KBM-7 (cell line): ENCODE measurements at places on chromosomes 4 and X.

GRCh38 chr4:82057990-82058544, 315.7 kb downstream of the HNRNPD start:
- DNase-seq: no peak

GRCh38 chrX:107829878-107830277, 4.2 kb downstream of the MID2 start:
- no peak for DNase-seq

GRCh38 chr4:45120163-45120562, 393.8 kb upstream of the GNPDA2 start:
- DNase-seq: no peak

- DNase-seq: no peak
These were observed 7.7 kb downstream of the LSM6 start for GRCh38 chr4:146183209-146183608.

- DNase-seq: no peak
These were observed 219.0 kb upstream of the EMCN start for GRCh38 chr4:100736641-100737451.

DNA sequence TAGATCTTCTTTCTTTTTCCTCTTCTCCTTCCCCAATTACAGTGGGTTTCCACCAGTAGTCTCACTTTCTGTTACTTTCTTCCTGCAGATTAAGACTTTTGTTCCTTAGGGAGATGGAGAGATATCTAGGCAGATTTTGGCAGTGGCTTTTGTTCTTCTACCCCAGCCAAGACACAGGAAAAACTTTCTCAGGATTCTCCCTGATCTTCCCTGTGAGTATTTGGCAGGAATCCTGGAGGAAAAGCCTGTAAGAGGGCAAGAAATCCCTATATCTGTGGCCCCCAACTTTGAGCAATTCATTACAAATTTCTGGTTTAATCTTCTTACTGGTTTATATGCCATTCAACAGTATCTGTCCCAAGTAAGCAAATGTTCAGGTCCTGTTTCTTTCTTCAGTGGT, 21.9 kb downstream of the SLC9A7 start:
- DNase-seq: no peak

DNA sequence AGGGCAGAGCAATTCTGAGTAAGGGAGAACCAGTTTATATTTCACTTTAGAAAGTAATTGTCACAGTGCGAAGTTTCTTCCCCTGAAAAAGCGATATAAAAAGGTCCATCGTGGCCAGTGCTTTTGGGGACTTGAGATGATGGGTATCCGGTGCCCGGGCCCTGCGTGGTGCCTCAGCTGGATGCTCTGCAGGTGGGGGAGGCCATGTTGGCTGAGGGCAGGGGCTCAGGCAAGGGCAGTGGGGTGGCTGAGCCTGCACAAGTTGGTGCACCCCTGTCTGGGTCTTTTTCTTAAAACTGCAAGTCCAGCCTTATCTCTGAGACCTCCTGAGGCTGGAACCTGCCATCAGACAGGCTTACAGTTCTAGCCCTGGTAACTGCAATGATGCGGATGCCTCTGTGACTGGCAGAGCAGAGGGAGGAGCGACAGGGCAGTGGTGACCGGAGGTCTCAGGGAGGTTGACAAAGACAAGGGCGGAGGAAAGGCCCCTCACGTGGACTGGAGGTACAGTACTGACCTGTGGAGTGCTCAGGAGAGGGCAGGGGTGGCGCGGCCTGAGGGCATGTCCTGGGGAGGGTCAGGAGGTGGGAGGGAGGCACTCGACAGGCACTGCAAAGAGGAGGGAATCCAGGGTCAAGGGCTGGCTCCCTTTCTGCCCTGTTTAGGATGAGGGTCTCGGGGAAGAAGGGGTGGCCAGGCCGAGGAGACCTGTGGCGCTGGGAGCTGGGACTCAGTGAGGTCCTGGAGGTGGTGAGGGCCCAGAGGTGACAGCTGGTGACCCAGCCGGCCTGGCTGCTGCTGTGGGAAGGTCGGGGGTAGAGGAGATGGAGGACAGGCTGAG, 1.8 kb downstream of the RGS12 start:
- DNase-seq: no peak

DNA sequence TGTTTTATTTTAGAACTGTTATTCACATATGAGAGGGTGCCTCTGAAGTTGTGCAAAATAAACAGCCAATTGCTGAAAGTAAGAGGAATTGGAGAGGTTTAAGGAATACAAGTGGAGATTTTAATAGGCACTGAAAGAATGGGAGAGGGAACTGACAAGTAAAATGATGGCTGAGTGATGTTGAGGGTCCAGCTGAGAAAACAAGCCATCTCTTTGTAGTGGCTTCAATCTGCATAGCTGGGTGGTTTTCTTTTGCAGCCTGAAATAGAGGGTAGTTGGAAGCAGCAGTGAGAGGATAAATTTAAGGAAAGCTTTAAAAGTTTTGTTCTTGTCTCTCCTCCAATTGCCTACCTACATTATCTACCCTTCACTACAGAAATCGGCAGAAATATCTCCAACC, 106.7 kb upstream of the DGKK start:
- DNase-seq: no peak

DNA sequence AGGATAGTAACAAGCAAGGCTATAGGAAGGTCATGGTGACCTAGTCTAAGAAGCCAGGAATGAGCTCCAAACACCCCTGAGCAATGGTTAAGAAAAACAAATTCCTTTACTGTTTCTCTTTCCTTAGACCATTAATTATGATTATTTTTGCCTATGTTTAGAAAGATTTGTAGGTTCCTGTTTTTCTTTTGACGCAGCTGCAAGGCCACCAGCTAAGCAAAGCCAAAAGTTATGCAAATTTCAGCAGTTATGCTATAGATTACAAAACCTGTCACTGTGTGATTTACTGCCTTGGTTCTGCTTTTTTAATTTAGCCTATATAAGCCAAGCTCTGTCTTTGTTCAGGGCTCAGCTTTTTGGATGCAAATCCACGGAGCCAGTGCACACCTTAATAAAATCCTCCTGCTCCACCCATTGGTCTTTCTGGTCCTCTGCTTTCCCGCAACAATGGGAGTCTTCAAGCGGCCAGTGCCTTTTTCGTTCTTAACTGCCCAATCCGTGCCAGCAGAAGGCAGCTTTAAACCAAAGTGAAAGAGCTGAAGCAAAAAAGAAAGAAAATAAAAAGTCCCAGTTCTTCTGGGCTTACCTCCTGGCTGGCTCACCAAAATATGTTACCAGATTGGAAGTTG, 1.4 kb upstream of the CEP135 start:
- peak; percentile 84 for DNase-seq

GRCh38 chr4:7649741-7650531, 215.2 kb upstream of the PSAPL1 start:
- DNase-seq: peak; percentile 88

DNA sequence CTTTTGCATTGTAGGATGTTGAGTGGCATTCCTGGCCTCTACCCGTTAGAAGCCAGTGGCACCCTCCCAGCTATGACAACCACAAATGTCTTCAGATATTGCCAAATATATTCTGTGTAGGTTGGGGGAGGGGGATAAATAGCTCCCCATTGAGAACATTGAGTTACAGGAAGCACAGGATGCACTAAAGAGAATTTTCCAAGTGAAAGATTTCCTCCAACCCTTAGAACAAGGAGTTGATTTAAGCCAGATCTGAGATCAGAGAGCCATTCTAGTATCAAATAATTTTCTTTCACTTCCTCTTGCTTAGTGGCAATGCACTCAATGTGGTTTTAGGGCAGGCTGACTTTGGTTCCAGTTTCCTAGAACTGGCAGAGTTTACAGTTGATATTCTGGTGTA, 436.6 kb downstream of the C4orf33 start:
- DNase-seq: peak; percentile 81

DNA sequence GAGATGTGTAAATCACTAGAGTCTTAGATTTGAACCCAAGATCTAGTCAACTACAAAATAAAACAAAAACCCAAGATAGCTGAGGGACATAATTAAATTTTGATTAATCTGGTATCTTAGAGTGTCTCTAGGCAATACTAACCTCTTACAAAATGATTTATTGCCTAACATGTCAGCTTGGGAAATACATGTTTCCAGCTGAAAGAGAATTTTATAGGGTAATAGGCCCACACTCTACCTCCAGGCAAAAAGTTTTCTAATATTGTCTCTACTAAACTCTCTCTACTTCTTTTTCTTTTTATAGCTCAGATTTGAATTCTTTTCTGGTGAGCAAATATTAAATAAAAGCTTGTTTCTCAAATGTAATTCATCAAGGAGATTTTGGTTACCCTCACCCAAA, 263.2 kb downstream of the IL15 start:
- no peak for DNase-seq

- DNase-seq: no peak
These were observed 3.5 kb downstream of the SMAD1 start for GRCh38 chr4:145485120-145485519.

- DNase-seq: no peak
These were observed 29.3 kb downstream of the AFAP1 start for GRCh38 chr4:7910263-7910896.

GRCh38 chr4:177119021-177119471, 190.6 kb upstream of the NEIL3 start:
- DNase-seq: no peak

DNA sequence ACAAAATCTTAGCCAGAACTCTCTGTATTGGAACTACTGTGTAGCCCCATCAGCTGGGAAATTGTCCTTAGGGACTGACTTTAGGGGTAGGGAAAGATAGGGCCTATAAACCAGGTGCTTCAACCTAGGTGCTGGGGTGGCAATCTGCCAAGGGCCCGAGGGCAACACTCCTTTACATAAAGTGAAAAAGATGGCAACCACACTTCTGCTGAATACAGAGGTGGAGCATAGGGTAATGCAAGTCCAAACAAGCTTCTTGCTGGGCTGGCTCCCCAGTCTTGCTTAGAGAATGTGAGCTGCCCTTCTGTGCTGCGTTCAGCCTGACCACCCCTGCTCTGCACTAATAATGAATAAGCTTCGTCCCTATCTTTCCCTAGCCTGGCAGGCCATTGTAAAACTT, 9.8 kb downstream of the ZBTB33 start:
- no peak for DNase-seq

DNA sequence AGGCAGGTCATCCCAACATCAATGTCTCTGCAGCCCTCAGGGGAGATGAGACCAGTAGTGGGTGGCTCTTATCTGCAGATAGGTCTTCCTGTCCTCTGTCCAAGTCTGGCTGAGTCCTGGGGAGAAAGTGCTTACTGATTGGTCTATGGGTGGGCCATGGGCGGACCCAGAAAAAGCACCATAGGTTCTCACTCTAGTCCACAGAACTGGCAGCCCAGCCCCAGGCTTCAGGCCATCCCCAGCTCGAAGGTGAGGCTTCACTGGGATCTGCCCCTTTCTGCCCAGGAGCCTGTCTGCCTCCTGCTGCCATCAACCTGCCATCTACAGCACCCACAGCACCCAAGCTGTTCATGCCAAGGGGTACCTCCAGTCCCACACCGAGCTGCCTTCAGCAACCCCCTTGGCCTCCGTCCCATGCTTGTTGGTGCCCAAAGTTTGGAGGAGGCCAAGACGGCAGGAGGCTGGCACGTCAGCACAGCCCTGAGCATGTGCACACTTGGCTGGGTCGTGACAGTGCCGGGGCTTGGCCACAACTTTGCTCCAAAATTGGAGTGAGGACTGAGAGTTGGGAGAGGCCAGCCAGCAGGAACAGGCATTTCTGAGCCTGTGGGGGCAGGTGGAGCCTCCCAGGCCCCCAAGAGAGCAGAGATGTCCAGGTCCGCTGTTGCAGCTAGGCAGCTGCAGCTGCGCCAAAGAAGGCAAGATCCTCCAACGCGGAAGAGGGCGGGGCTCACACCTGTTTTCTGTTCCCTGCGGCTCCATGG, 99.6 kb downstream of the IQCM start:
- DNase-seq: no peak

- DNase-seq: no peak
These were observed 34.7 kb downstream of the CSN3 start for GRCh38 chr4:70277121-70277520.
